Kasumi-1 (cell line): ENCODE measurements at places on chromosomes 6 and 20.

DNA sequence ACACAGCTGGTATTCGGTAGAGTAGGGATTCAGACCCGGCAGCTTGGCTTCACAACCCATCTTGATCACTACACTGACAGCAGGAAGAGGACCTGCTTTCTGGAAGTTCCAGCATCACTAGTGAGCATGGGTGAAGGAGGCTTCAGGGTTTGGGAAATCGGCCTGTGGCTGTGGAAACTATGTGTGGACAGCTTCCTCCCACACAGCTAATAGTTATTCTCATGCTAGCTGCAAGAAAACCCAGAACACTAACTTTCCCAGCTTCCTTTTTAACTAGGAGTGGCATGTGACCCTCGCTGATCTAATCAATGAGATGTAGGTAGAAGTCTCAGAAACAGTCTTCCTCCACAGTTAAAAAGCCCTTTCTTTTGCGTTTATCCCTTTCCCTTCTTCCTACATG lies 36.3 kb upstream of the SIRPA start:
- DNase-seq = peak; percentile 25

DNA sequence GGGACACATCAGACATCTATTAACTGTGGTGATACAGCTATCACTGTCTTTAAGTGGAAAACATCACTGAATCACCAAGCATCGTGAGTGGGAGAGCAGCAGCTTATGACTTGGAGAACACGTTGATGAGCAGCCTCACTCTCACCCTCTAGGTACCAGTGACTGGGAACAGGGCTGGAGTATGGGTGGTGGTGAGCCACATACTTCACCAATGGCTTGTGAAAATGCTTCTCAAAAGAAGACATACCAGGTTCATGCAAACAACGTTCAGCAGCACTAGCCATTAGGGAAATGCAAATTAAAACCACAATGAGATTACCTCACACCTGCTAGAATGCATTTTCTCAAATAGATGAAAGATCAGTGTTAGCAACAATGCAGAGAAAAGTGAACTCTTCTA lies 25.3 kb downstream of the SNX5 start:
- no peak for DNase-seq

DNA sequence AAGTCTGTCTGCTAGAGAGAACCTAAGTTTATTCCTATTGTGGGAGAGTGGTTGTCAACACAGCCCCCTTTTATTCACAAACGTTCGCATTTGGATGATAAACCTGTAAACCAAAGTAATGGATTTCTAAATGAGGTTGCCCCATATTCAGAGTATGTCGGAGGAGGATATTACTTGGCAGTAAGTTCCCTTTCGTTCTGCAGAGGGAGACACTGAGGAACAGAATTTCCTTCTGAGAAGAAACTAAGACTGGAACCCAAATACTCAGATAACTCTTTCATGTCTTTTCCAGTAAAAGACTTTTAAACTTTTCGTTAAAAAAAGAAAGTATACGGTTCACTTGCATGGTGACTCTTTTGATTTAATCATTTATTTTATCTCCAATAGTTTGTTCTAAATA lies 754.6 kb upstream of the MMS22L start:
- DNase-seq = no peak

GRCh38 chr20:35771367-35771688 lies 487 bp upstream of the PHF20 start:
- DNase-seq = no peak

GRCh38 chr6:124924333-124924759 lies 37.9 kb upstream of the RNF217 start:
- DNase-seq = no peak

- no peak for DNase-seq
These were observed 55.4 kb downstream of the RALGAPA2 start for GRCh38 chr20:20657092-20657491.

- DNase-seq = peak; percentile 53
These were observed 405.3 kb upstream of the HS3ST5 start for GRCh38 chr6:114747995-114748625.

GRCh38 chr6:106162921-106163320 lies 76.8 kb downstream of the PRDM1 start:
- no peak for DNase-seq

GRCh38 chr6:44082872-44083321 lies 44.4 kb downstream of the MRPL14 start:
- no peak for DNase-seq

DNA sequence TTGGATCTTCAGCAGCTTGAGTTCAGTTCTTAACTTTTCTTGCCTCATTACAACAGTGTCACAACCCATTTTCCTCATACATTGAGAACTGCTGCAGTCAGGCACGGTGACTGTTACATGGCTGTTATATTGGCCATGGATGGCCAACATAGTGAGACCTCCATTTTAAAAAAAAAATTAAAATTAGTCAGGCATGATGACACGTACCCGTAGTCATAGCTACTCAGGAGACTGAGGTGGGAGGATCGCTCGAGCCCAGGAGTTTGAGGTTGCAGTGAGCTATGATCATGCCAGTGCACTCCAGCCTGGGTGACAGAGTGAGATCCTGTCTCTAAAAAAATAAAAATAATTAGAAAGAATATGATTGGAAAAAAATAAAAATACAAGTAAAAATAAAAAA lies 9.9 kb upstream of the MMP24 start:
- DNase-seq = no peak

DNA sequence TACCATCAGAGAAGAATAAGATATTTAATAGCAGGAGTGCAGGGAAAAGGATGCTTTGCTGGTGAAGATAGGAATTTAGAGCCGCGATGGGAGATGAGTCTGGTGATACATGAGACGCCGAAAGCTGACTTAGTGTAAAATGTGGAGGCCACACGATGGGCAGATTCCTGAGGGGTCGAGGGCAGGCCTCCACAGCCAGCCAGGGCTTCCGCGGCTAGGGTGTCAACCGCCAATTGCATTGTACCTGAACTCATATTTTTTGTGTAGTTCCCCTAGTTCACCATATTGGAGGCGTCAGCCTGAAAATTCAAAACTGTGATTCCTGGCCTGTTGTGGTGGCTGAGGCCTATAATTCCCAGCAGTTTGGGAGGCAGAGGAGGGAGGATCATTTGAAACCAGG lies 8.5 kb downstream of the ETV7 start:
- DNase-seq = no peak

- DNase-seq = no peak
These were observed 7.1 kb upstream of the TNFRSF6B start for GRCh38 chr20:63689046-63690002.

- no peak for DNase-seq
These were observed 142.6 kb downstream of the MAP3K7 start for GRCh38 chr6:90444160-90444714.

GRCh38 chr20:32930181-32930580 lies 71.5 kb downstream of the EFCAB8 start:
- DNase-seq = no peak

DNA sequence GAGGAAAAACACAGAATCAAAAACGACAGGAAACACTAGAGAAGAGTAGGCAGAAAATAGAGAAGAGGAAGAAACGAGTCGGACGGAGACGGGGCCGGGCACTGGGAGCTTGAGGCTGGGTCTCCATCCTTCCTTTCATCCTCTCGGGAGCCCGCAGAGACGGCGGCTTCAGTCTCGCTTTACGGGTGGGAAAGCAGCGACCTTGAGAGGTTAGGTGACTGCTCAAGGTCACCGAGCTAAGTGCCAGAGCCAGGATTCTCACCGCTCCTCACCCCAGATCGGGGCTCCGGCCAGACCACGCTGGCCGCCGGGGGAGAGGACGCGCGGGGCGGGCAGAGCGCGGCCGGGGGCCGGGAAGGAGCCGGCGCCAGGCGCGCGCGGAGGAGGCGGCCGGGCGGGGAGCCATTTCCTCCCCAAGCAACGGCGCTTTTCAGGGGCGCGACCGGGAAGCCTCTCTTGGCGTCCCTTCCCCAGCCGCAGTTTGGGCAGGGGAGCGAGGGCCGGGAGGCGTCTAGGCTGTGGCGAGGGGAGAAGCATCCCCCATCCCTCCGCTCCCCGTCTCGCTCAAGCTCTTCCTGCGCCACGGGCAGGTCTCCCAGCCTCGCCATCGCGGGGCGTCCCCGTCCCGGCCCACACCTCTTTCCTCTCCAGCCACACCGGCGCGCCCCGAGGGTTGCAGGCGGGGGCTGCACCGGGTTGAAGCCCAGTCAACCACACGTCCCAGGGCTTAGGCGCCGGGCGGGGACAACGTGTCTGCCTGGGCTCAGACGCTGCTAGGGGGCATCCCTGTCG lies 24.1 kb upstream of the MAP3K7 start:
- peak; percentile 32 for DNase-seq

GRCh38 chr6:39517756-39518155 lies 195.3 kb upstream of the KCNK16 start:
- no peak for DNase-seq

GRCh38 chr6:37528541-37528940 lies 28.8 kb upstream of the CCDC167 start:
- no peak for DNase-seq

DNA sequence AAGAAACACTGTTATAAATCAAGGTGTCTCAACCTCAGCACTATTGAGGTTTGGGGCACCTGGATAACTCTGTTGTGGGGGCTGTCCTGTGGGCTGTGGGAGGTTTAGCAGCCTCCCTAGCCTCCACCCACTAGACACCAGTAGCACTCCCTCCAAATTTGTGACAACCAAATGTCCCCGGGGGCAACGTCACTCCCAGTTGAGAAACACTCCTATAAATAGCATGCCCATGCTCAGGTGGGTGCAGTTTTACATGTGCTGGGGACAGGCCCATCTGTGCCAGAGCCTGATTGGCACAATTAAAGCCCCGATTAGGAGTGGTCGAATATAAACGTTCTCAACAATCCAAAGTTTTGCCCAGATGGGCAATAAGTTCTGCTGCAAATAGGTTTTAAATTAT lies 78.9 kb downstream of the FAM50B start:
- no peak for DNase-seq

GRCh38 chr6:168197636-168198301 lies 118.8 kb upstream of the FRMD1 start:
- no peak for DNase-seq

GRCh38 chr20:46827718-46828458 lies 66.8 kb upstream of the EYA2 start:
- no peak for DNase-seq

GRCh38 chr20:23358923-23359593 lies 2.9 kb upstream of the GZF1 start:
- no peak for DNase-seq

- no peak for DNase-seq
These were observed 335.8 kb downstream of the EPHA7 start for GRCh38 chr6:93083337-93084230.
